ENCODE measurements at places on chromosomes 7 and 10.

DNA sequence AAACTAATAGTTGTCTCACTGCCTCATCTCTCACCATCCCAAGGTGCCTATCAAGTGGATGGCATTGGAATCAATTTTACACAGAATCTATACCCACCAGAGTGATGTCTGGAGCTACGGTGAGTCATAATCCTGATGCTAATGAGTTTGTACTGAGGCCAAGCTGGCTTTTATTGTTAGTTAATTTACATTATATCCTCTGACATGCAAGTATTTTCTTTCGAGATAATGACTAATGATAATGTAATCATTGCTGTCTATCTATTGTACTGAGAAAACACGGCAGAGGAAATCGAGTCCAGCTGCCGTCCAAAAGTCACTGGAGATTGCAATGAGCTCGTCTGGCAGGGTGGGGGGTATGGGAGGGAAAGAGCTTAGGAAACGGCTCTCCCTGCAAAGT lies 172.4 kb upstream of the LANCL2 start:
- no peak for DNase-seq

DNA sequence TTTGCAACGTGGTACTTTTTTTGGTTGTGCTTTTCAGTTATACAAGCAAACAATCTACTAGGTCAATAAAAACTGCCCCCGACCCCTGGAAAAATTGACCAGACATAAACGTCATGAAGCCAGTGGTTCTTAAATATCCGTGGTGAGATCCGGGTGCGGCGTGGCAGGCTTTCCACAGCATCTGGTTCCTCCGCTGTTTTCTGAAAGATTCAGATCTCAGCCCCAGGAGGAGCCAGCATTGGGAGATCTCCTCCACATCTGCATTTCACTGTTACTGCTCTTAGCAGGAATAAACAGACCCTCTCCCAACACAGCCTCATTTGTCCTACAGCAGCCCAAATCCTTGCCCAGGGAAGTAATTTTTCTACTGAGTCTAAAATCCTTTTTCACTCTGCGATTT lies 664.3 kb upstream of the FOXK1 start:
- DNase-seq: no peak

GRCh38 chr10:28612877-28613276 lies 64.4 kb upstream of the BAMBI start:
- no peak for DNase-seq

GRCh38 chr10:47109906-47110305 lies 190.1 kb upstream of the GDF10 start:
- DNase-seq: no peak

DNA sequence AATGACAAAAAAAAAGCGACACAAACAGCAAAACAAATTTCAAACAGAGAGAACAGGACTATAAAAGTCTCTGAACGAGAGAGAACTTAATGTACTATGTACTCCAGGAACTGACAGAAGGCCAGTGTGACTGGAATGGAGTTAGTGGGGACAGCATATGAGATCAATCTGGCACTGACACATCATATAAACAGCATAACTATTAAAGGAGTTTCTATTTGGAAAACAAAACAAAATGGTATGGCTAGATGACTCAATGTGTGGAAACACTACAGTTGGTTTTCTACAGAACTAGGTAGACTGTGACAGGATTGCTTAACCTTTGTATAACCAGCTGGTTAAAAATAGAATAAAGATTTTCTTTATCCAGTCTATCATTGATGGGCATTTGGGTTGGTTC lies 232.9 kb upstream of the KAT6B start:
- DNase-seq: no peak

GRCh38 chr10:69884024-69884367 lies 82.3 kb downstream of the COL13A1 start:
- DNase-seq: no peak

DNA sequence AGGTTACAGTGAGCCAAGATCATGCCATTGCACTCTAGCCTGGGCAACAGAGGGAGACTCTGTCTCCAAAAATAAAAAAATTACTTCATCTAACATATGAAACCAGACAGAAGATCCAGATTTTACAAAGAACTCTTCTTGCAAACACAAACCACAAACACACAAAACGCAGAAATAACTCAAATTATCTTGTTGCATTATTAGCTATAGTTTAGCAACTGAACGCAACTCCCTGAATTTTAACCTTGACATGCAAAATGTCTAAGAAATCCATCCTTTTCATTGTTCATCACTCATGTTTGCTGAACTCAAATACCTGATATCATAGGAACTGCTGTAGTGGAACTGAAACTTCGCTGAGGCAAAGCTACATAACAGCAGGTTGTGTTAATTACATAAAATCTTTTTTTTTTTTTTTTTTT lies 64.1 kb downstream of the MICU1 start:
- no peak for DNase-seq
